ENCODE measurements at places on chromosomes 7 and 10.

GRCh38 chr7:87480386-87480785, 4.9 kb upstream of the ABCB4 start:
- no peak for DNase-seq

GRCh38 chr10:60082744-60083344, 176.5 kb upstream of the CCDC6 start:
- no peak for DNase-seq

DNA sequence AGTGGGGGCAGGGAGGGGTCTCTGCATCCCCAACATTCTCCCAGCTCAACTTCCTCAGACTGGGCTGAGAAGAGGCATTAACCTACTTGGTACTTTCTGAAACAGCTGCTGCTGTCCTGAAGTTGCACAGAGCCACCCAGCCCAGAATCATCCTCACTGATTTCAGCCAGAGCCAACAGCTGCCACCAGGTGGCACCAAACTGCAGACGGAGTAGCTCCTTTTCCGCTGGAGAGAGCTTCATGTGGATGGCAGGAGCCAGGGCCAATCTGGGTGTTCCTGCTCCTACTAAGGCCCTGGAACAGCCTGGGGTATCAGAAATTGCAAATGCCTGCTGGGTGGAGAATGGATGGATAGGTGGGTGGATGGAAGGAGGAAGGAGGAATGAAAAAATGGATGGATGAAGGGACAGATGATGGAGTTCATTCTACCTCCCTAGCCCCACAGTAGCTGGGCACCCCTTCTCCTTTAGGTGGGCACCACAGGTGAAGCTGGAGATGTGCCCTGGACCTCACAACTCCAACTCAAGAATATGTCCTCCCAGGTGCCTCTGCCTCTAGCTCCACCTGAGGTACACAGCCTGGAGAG, 11.8 kb upstream of the DRGX start:
- peak; percentile 82 for DNase-seq

DNA sequence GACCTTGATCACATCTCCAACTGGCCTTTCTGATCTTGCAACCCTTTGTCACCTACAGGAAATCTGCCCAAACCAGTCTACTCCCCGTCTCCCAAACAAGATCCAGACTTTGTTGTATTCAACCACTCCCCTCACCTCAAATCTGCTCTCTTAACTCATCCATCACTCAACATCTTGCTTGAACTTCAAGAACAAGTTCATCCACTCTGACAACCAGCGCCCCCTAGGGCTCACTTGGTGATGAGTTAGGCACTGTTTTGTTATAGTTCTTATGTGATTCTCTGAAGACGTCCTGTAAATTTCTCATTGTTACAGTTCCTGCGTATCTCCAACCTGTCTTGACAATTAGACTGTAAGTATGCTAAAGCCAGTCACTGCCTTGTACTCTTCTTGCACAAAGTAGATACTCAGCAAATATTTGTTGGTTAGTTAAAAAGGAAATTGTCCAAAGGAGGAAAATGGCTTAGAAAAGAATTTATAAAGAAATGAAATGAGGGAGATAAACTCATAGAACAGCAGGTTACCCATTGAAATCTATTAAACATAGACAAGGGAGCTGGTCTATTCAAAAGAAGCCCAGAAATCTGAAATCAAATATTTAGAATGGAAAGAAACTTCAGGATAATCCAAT, 5.3 kb downstream of the FRMD4A start:
- DNase-seq, result peak; percentile 39

GRCh38 chr7:53740971-53741370, 705.5 kb downstream of the POM121L12 start:
- DNase-seq, result no peak

DNA sequence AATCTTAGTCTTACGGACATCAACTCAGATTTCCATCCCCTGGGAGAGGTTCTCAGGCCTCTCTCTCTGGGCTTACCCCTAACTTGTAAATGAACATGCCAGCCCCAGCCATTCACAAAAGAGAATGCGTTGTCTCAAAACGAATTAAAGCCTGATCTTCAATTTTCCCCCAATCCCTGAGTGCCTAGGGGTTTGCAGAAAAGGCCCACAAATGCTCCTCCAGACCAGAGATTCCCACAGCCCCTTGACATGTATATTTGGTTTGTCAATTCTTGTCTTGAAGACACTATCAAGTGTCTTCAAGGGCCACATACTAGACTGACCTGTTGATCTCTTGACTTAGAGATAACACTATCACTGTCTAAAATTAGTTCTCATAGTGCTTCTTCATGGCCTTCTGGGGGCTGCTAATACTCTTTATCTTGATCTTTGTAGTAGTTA, 11.9 kb upstream of the HOXA13 start:
- no peak for DNase-seq

DNA sequence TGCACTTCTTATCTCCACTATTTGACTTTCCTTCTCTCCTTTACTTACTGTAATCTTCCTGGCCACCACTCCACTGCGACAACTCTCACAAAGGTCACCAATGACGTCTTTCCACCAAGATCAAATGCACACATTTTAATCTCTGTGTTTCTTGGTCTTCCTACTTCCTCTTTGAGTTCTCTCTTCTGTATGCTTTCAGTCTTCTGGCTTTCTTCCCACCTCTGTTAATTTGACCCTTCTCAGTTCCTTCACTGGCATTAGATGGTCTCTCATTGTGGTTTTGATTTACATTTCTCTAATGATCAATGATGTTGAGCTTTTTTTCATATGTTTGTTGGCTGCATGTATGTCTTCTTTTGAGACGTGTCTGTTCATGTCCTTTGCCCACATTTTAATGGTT, 31.9 kb downstream of the FAM107B start:
- no peak for DNase-seq

DNA sequence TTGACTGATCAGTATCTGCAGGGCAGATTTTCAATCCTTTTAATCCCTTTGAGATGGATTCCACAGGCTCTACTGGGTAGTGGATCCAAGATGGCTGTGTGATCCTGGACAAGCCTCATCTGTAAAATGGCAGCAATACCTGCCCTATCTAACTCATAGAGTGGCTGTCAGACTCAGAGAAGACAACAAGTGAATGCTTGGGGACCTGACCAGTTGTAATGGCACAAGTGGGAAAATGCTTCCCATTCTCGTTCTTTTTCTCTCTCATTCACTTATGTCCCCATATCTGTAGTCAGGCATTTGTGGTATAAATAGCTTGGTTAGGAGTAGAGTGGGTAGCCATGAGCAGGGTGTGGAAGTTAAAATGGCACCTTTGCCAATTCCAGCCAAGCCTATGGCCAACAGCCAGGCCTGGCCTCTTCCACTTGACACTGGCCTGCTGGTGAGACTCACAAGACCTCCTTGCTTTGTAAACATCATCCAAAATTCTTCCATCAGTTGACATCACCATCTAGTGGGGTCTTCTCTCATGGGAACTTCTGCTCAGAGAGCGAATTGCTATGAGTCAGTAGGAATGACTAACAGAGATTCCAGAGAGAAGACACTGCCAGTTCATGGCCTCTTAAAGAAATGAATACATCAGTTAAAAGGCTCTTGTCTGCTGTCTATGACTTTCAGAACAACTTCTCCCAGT, 150.1 kb downstream of the PLPP4 start:
- no peak for DNase-seq

DNA sequence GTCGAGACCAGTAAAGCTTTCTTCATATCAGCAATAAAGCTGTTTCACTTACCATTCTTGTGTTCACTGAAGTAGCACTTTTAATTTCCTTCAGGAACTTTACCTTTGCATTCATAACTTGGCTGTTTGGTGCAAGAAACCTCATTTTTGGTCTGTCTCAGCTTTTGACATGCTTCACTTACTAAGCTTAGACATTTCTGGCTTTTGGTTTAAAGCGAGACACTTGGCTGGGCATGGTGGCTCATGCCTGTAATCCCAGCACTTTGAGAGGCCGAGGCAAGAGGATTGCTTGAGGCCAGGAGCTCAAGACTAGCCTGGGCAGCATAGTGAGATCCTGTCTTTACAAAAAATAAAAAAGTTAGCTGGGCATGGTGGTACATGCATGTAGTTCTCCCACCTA, 15.8 kb downstream of the PLEKHA1 start:
- no peak for DNase-seq

Data from prostate gland (tissue), 2 donors.